Pancreas (tissue), 10 donors: ENCODE measurements at places on chromosomes 4 and X. TPM values are rescaled to one million over a fixed set of nuclear protein-coding genes. Genes with fewer than 3 reads are reported as not detected.

Gene SPANXA2
- not detected for total RNA-seq

Gene TMEM255A
- 0.05 TPM for total RNA-seq

Gene GJB1
- 70.6 TPM for total RNA-seq

Gene TAF7L
- total RNA-seq: not detected

Gene RASL11B
- 0.43 TPM for total RNA-seq

Gene PLXNB3
- total RNA-seq: 4.0 TPM

Gene SOWAHB
- 3.0 TPM for total RNA-seq

Gene PRKX
- total RNA-seq: 3.7 TPM

Gene MTMR8
- 1.6 TPM for total RNA-seq

Gene TMEM150C
- 1.6 TPM for total RNA-seq

Gene UNC5C
- total RNA-seq: 0.16 TPM

Gene MAGEA4
- total RNA-seq: not detected

Gene CT45A1
- not detected for total RNA-seq

Gene FGFR3
- total RNA-seq: 45.2 TPM

Gene GAGE12F
- not detected for total RNA-seq

Gene TRO
- 6.0 TPM for total RNA-seq

Gene FAM47A
- total RNA-seq: not detected

Gene SCFD2
- total RNA-seq: 11.1 TPM

Gene PIR
- total RNA-seq: 2.4 TPM

Gene P2RY10
- 0.12 TPM for total RNA-seq

Gene MAGEA11
- total RNA-seq: not detected

Gene TLR1
- 7.1 TPM for total RNA-seq

Gene NPNT
- 21.0 TPM for total RNA-seq

Gene TASL
- not detected for total RNA-seq

Gene ATP1B4
- total RNA-seq: not detected

Gene HSPA4L
- 4.6 TPM for total RNA-seq

Gene NDST4
- total RNA-seq: not detected

Gene TCEAL6
- total RNA-seq: not detected

Gene C1QTNF7
- 0.46 TPM for total RNA-seq

Gene HSFX4
- not detected for total RNA-seq

Gene ADGRL3
- total RNA-seq: 0.16 TPM

Gene GPR50
- total RNA-seq: not detected

Gene SMC1A
- 33.7 TPM for total RNA-seq

Gene NEIL3
- total RNA-seq: 0.18 TPM

Gene SASH3
- 8.5 TPM for total RNA-seq

Gene GPR82
- total RNA-seq: 0.04 TPM

Gene UGT2B11
- total RNA-seq: not detected

Gene ADH1A
- 0.84 TPM for total RNA-seq

Gene PPBP
- total RNA-seq: not detected

Gene SGMS2
- total RNA-seq: 25.4 TPM
